ENCODE measurements at places on chromosomes 1 and 21.

GRCh38 chr21:45460011-45460565 is 55.1 kb downstream of the COL18A1 start:
- no peak for DNase-seq

GRCh38 chr1:231508497-231508896 is 20.0 kb upstream of the TSNAX start:
- peak; percentile 10 for DNase-seq

GRCh38 chr21:42725416-42725930 is 72.1 kb downstream of the PDE9A start:
- no peak for DNase-seq

GRCh38 chr1:31788138-31788824 is 24.1 kb upstream of the ADGRB2 start:
- peak; percentile 90 for DNase-seq

DNA sequence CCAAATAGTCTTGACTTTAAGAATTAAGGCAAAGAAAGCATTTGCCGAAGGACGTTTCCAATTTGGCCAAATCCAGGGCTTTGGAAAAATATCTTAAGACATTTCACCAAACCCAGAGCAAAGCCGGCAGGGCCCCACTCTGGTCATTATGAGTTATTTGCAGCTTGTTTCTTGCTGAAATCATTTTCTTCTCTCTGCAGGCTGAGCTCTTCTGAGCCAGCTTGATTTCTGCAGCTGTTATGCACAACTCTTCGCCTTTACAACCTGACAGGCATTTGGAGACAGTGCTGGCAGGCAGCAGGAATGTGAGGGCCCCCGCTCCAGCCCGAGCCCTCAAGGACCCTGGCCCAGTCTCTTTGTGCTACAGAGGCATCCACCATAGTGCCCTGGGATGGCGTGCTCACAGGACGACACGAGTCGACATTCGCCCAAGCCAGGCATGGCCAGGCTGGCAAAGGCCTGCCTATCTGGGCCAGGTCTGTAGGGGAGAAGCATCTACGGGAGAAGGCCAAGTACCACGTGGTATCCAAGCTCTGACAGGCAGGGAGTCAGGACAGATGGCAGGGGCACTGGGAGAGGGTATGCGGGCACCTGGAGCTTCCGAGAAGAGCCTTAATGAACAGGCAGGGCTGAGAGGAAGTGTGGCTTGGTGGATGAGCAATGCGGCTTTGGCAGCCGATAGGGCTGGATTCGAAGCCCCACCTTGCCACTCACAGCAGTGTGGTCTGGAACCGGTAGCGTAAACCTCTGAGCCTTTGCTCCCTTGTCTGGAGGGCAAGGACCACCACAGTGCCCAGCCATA is 32.3 kb downstream of the SYF2 start:
- DNase-seq: no peak

GRCh38 chr1:70902211-70902610 is 145.4 kb downstream of the PTGER3 start:
- DNase-seq: peak; percentile 42

GRCh38 chr1:88519156-88519555 is 164.9 kb upstream of the PKN2 start:
- peak; percentile 23 for DNase-seq

DNA sequence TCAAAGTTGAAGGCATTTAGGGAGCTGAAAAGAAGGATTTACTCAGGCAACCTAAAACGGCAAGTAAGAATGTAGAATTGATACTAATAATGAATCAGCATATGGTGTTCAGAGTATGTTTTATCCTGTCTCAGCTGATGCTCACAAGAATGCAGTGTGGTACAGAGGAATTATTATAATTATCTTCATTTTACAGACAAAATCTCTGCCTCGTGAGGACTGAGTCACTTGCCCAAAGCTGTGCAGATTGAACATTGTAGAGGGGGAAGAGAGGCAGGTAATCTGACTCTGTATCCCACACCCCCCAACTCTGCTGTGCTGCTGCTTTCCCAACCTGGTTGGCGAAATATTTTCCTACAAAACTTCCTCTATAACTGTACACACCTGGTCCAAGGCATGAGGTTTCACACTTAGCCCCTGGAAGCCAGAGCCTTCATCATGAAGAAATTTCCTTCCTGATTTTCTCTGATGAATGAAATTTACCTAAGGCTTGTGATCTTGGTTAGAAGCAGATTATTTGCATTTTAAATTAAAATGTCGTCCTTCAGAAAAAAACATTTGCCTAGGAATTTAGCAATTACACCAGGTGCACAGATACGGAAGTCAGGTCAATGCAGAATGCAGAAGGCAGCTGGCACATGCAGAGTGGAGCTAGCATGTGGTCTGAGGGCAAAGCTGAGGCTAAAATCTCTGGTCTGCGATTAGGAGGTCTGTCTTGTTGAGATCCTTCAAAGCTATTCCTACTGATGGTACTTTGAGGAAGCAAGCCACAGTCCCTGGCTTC is 52.8 kb downstream of the DPT start:
- no peak for DNase-seq

GRCh38 chr1:157217486-157217885 is 79.3 kb upstream of the ETV3 start:
- DNase-seq: no peak

- DNase-seq: no peak
Measured at GRCh38 chr1:3639397-3639911, 10.4 kb downstream of the WRAP73 start.
